Activated T-cell treated with anti-CD3 and anti-CD28 coated beads, Interleukin-2, amount 50 U/mL, for 72 hours (primary cell): ENCODE measurements at places on chromosomes 16 and 17. TPM values are rescaled to one million over a fixed set of nuclear protein-coding genes. Genes with fewer than 3 reads are reported as not detected.

GRCh38 chr17:49545806-49546545 lies 29.7 kb upstream of the NXPH3 start:
- H3K36me3 ChIP-seq, result no peaks in the 10 kb centered on the region
- H3K4me1 ChIP-seq, result no peaks in the 10 kb centered on the region
- no peak overlapping the region for H3K4me3 ChIP-seq
- no peak overlapping the region for H3K27ac ChIP-seq
- DNase-seq, result no peak

The KRTAP4-9 gene
- total RNA-seq, result not detected

The ZFPM1 gene
- total RNA-seq, result 12.2 TPM

GRCh38 chr17:75981019-75981615 lies 2.1 kb downstream of the TEN1 start:
- peaks cover 39% of the 10 kb centered on the region for H3K4me1 ChIP-seq
- H3K36me3 ChIP-seq, result peaks cover 3% of the 10 kb centered on the region
- DNase-seq, result no peak
- H3K27me3 ChIP-seq, result no peaks in the 10 kb centered on the region
- H3K4me3 ChIP-seq, result peak overlapping the region; percentile 99
- H3K27ac ChIP-seq, result peak overlapping the region; percentile 84

The SLC5A11 gene
- total RNA-seq, result 0.21 TPM

The SMG1 gene
- 165 TPM for total RNA-seq

DNA sequence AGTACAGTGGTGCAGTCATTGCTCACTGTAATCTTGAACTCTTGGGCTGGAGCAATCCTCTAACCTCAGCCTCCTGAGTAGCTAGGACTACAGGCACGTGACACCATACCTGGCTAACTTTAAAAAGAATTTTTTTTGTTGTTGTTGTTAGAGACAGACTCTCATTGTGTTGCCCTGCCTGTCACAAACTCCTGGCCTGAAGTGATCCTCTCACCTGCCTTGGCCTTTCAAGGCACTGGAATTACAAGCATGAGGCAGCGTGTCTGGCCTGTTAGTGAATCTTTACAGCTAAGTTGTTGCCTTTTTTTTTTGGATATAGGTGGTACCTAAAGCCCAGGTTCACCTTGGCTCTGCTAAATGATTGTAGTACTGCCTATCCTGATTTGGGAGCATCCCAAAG lies 290.6 kb downstream of the BCAS3 start:
- peaks cover 9% of the 10 kb centered on the region for H3K36me3 ChIP-seq
- no peak for DNase-seq
- no peak overlapping the region for H3K4me3 ChIP-seq
- H3K27ac ChIP-seq, result no peak overlapping the region

- peaks cover 19% of the 10 kb centered on the region for H3K4me1 ChIP-seq
- DNase-seq, result no peak
- H3K27me3 ChIP-seq, result no peaks in the 10 kb centered on the region
- no peak overlapping the region for H3K4me3 ChIP-seq
- peaks cover 3% of the 10 kb centered on the region for H3K36me3 ChIP-seq
- H3K27ac ChIP-seq, result no peak overlapping the region
Observed at GRCh38 chr16:70410734-70411133, 28.2 kb downstream of the ST3GAL2 start.

- no peak overlapping the region for H3K4me3 ChIP-seq
- DNase-seq, result no peak
- peaks cover 12% of the 10 kb centered on the region for H3K36me3 ChIP-seq
- peaks cover 67% of the 10 kb centered on the region for H3K4me1 ChIP-seq
Observed at GRCh38 chr17:49640556-49640955, 37.3 kb downstream of the SPOP start.

DNA sequence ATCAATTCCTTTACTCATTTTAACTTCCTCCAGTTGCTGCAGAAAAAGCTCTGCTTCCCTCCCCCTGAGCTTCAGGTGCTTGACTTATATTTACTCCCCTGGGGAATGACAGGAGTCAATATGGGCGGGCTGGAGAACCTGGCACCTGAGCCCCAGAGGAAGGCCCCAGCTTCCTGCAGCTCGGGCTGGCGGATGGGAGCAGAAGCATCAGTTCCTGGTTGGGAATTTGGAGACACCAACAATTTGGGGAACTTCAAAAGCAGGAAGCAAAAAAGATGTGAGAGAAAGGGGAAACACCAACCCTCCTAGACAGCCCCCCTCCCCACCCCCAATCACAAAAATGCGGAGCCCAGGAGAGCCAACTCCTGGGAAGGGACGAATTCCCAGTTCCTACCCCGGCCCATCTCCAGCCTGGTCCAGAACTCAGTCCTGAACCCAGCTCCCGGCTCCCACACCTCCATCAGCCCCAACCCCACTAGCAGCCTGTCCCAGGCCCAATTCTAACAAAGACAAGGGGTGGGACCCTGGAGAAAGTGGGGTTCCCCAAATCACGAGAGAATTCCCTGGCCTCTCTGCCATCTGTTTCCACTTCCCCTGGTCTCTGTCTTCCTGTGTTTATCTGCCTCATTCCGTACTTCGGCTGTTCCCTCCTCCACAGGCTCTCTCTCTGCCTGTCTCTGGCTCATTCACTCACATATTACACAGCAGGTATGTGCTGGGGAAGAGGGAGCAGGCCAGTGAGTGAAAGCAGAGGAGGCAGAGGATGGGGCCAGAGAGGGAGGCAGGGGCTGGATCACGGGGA lies 16.2 kb upstream of the ASGR2 start:
- H3K4me1 ChIP-seq, result peaks cover 35% of the 10 kb centered on the region
- DNase-seq, result no peak
- no peak overlapping the region for H3K4me3 ChIP-seq
- H3K27me3 ChIP-seq, result no peaks in the 10 kb centered on the region
- H3K36me3 ChIP-seq, result no peaks in the 10 kb centered on the region

DNA sequence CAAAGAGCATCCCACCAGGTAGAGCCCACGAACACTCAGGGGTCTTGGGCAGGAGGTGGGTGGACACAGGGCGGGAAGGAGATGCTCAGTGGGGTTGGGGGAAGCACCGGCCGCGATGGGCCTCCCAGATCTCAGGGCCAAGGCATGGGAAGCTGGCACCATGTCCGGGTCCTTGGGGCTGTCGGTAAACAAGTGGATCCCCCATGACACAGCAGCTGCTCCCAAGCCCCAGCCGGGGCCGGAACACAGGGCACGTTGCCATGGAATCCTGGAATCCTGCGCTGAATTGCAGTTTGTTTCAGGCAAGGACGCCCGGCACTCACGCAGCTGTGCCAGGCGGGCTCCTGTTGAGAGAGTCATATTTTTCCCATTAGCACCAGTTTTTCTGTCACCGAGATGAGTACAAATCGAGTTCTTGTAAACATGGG lies 23.0 kb upstream of the CHMP6 start:
- no peak overlapping the region for H3K27ac ChIP-seq
- H3K36me3 ChIP-seq, result peaks cover 4% of the 10 kb centered on the region
- H3K4me1 ChIP-seq, result no peaks in the 10 kb centered on the region

The LGALS9C gene
- total RNA-seq, result not detected

DNA sequence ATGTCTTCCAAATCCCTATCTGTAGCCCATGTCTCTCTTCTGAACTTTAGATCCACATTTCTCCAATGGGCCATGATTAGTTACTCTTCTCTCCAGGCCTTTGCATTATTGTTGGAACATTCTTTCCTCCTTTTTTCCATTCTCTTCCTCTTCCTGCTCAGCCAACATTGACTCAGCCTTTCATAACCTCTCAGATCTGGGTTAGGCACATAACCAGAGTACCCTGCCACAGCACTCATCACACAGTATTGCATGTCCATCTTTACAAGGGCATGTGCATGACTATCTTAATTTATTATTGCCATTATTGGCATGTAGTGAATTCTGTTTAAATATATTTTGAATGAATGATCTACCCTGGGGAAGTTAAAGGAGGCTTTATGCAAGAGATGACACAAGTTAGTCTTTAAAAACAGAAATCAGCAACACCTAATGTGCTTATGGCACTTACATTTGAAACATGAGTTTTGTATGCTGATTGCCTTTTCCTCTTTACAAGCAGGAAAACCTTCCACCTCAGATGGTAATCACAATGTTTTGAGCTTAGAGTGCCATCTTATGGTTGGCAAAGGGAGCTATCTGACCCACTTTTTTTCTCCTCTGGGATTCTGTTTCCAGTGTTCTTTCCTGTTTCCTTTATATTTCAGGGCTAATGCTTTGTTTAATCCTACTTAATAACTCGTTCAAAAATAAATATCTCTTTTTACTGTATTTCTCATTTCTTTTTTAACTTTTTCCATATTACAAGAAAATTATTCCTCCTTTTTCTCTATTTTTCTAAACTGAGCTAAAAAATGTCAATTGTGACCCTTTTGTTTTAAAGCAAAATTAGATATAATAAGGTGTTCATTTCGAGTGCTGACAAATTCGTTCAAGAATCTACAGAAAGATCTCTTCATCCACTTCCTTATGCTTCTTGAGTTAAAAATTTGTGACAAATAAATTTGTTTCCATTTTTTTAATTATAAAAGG lies 151.0 kb upstream of the RBL2 start:
- no peaks in the 10 kb centered on the region for H3K4me1 ChIP-seq
- peaks cover 5% of the 10 kb centered on the region for H3K36me3 ChIP-seq
- H3K4me3 ChIP-seq, result no peak overlapping the region
- H3K27me3 ChIP-seq, result no peaks in the 10 kb centered on the region
- DNase-seq, result no peak
- no peak overlapping the region for H3K27ac ChIP-seq

- no peak for DNase-seq
- no peaks in the 10 kb centered on the region for H3K27me3 ChIP-seq
- H3K27ac ChIP-seq, result no peak overlapping the region
Observed at GRCh38 chr17:2478458-2478857, 33.2 kb downstream of the METTL16 start.

DNA sequence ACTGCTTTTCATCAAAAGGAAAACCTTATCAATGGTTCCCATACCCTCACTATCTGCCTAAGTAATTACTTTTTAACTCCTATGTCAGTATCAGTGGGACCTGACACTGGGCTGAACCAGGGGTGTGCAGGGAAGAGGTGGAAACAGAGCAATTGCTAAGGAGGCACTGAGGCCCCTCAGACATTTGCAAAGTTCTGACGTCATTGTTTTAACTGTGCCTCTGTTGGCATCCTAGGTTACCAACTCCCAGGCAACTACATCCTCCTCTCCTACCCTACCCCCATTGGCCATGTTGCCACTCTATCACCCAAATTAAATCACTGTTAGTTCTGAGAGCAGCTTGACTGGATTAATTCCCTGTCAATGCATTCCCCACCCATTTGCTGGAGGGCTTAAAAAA lies 8.0 kb upstream of the WWOX start:
- peaks cover 3% of the 10 kb centered on the region for H3K4me1 ChIP-seq
- no peak overlapping the region for H3K4me3 ChIP-seq
- H3K27me3 ChIP-seq, result peaks cover 15% of the 10 kb centered on the region

GRCh38 chr16:50708373-50709060 lies 15.1 kb downstream of the NOD2 start:
- H3K36me3 ChIP-seq, result peaks cover 35% of the 10 kb centered on the region
- peak overlapping the region; percentile 94 for H3K27ac ChIP-seq
- H3K4me3 ChIP-seq, result peak overlapping the region; percentile 57
- no peaks in the 10 kb centered on the region for H3K27me3 ChIP-seq
- H3K4me1 ChIP-seq, result peaks cover 56% of the 10 kb centered on the region
- DNase-seq, result peak; percentile 55

- peak overlapping the region; percentile 75 for H3K4me3 ChIP-seq
- H3K4me1 ChIP-seq, result peaks cover 34% of the 10 kb centered on the region
- peaks cover 4% of the 10 kb centered on the region for H3K36me3 ChIP-seq
Observed at GRCh38 chr16:3472878-3473595, 22.3 kb downstream of the C16orf90 start.

DNA sequence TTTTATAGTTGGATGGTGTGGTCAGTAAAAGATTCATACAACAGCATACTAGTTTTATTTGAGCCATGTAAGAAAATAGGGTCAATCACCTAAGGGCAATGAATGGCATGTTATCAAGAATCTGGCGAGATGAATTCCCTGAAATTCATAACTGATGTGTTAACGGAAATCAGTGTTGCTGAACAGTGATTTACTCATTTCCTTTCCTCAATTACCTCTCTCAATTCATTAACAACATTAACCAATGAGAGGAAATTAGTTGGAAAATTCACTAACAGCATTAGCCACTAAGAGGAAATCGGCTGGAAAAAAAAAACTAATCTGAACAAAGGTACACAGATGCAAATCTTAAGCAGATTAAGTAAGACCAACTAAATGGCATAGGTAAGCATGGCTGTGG lies 6.3 kb downstream of the CMTR2 start:
- no peak overlapping the region for H3K4me3 ChIP-seq
- peaks cover 17% of the 10 kb centered on the region for H3K36me3 ChIP-seq
- no peaks in the 10 kb centered on the region for H3K27me3 ChIP-seq
- H3K4me1 ChIP-seq, result peaks cover 7% of the 10 kb centered on the region

The OTOA gene
- total RNA-seq, result 0.43 TPM

The ZSCAN10 gene
- 0.48 TPM for total RNA-seq

GRCh38 chr17:72332367-72332766 lies 211.5 kb downstream of the SOX9 start:
- H3K27ac ChIP-seq, result no peak overlapping the region
- H3K4me1 ChIP-seq, result no peaks in the 10 kb centered on the region
- no peaks in the 10 kb centered on the region for H3K27me3 ChIP-seq
- no peak overlapping the region for H3K4me3 ChIP-seq
- no peak for DNase-seq

The PLEKHH3 gene
- 1.9 TPM for total RNA-seq

The TP53TG3 gene
- total RNA-seq, result not detected

DNA sequence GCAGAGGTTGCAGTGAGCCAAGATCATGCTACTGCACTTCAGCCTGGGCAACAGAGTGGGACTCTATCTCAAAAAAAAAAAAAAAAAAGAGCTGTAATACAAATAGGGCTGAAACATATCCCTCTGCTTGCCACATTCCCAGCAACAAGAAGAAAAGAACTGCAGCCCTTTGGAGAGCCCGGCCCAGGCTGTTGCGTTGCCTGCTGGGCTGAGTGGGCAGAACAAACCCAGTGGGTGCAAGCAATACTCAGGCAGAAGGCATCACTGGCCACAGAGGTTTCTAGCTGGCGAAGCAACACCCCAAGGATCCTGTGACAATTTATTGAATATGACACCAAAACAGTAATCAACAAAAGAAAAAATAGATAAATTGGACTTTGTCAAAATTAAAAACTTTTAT lies 44.0 kb downstream of the PIGL start:
- no peak overlapping the region for H3K27ac ChIP-seq
- peaks cover 2% of the 10 kb centered on the region for H3K36me3 ChIP-seq
- H3K27me3 ChIP-seq, result no peaks in the 10 kb centered on the region
- H3K4me3 ChIP-seq, result no peak overlapping the region

GRCh38 chr16:30010844-30011713 lies at the start of gene DOC2A:
Gene DOC2A (minus strand): TSS chr16:30011027. CDS start chr16:30010222, 805 bp downstream.
- no peak within 1 kb of the TSS for H3K27ac ChIP-seq
- peak within 1 kb of the TSS; percentile 80 for H3K4me3 ChIP-seq
- peak; percentile 48 for DNase-seq
- H3K4me1 ChIP-seq, result peaks cover 12% of the 10 kb centered on the region
